ENCODE measurements at places on chromosomes 2 and 18.
A peak's percentile ranks its signal among the peaks of the same experiment; 100 is the strongest.

GRCh38 chr2:218631837-218632236 lies 24.1 kb downstream of the PLCD4 start:
- peak; percentile 40 for DNase-seq

GRCh38 chr2:216727346-216728122 lies 32.2 kb upstream of the IGFBP5 start:
- DNase-seq = no peak

GRCh38 chr18:24362757-24363156 lies 34.9 kb downstream of the OSBPL1A start:
- no peak for DNase-seq

DNA sequence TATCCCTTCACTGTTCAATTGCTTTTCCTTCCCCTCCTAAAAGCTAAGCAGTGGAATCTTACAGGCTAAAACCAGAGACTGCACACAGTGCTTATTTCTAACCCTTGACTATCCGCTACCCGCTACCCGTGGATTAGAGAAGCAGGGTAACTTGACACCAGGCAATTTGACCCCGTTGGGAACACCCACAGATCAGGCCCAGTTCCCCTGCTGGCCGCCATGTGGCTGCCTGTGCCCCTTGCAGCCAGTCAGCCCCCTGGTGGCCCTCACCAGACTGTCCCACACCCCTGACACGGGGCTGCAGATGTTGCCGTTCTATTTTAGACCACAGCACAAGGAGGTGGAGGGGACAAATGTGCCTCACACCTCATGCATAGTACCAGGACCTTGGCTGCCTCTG lies 74.8 kb downstream of the TXNL1 start:
- DNase-seq = peak; percentile 32

DNA sequence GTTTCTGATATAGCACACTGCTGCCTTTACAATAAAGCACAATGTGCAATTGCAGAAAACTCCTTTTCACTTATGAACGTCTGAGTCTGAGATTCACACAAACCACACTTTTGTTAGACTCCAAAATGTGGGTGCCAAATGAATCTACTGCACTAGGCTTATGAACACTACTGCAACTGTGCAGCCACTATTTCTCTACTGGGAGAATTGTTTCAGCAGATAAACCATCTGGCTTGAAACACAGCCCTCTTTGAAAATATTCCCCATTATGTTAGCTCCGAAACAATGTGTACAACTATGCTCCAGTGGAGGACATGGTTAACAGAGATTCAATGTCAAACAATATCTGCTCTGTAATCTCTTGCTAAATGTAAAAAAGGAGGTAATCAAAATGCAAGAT lies 188.7 kb upstream of the ZEB2 start:
- no peak for DNase-seq

- peak; percentile 86 for DNase-seq
Observed at GRCh38 chr2:160228141-160228917, 28.3 kb upstream of the ITGB6 start.

DNA sequence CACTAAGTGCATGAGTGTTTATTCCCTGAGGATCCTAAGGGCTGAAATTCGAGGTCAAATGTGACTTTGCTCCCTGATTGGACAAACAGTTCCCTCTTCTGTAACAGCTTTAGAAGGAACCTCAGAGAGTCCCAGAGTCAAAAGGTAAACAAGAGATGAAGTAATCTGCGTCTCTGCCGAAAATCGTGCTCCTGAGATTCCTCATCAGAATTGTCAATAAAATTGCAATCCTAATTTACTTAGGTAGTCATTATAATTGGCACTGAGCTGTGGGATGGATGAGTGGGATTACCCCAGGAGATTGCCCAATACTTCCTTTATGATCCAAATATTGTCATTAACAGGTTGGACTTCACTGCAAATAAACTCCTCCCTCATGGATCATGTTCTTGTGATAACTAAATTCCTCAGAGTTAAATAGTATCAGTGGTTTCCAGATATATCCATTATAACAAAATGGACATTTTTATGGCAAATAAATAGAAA lies 907 bp upstream of the SUCLG1 start:
- no peak for DNase-seq

GRCh38 chr2:182375862-182376261 lies 51.0 kb downstream of the PDE1A start:
- no peak for DNase-seq

- DNase-seq = no peak
Observed at GRCh38 chr18:46630160-46630559, 26.9 kb downstream of the LOXHD1 start.

DNA sequence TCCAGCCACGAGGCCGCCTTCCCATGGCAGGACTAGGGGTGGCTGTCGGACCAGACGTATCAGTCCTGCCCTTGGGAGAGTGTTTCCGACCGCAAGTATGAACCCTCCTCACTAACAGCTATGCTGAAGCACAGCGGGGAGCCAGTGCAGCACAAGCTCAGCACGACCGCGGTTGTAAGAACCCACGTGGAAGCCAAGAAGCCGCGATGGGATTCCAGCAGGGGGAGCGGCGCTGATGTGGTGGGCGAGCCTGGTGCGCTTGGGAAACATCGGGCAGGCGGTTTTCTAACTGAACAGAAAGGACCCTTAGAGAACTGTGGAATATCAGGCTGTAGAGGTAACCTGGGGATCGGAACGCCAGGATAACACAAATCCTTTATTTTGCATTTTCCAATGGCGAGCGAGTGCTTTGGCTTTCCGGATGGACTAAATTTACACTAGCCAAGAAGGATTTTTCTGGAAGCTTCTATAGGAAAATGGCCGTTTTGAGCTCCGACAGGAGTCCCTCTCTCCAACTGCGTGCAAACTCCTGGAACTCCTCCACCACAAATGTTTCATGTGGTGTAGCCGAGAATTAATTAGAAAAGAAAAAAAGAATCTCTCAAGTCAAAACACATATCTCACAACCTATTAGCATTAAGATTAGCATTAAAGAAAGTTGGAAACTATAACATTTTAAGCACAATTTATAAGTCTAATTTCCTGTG lies 132.0 kb upstream of the MYCN start:
- DNase-seq = peak; percentile 58

GRCh38 chr2:232075080-232075479 lies 113.6 kb downstream of the DIS3L2 start:
- no peak for DNase-seq

Data from fibroblast of skin of scalp (primary cell).